Stimulated activated CD4-positive, alpha-beta T cell treated with anti-CD3 and anti-CD28 coated beads, TNF-alpha, amount 100 ng/mL, for 1 hour (primary cell): ENCODE measurements at places on chromosomes 5 and 9.

DNA sequence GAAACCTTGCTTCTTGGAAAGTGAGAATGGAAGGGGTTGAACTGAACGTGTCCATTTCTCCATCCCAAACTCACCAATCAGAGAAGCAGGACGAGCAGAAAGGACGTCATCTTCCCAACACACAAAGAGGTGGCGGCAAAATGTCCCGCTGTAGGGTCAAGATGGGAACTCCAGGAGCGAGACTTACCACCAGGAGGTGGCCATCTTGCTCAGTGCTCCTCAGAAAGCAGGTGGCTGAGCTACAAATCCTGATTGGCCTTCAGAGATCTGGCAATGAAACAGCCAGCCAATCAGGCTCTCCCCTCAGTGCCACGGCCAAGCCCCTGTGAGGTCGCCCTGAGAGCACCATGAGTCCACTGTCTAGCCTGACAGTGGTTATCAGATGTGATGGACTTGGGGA is 259.0 kb downstream of the NDUFS4 start:
- no peak for DNase-seq

GRCh38 chr5:116605310-116606070 is 30.9 kb upstream of the SEMA6A start:
- DNase-seq, result no peak

DNA sequence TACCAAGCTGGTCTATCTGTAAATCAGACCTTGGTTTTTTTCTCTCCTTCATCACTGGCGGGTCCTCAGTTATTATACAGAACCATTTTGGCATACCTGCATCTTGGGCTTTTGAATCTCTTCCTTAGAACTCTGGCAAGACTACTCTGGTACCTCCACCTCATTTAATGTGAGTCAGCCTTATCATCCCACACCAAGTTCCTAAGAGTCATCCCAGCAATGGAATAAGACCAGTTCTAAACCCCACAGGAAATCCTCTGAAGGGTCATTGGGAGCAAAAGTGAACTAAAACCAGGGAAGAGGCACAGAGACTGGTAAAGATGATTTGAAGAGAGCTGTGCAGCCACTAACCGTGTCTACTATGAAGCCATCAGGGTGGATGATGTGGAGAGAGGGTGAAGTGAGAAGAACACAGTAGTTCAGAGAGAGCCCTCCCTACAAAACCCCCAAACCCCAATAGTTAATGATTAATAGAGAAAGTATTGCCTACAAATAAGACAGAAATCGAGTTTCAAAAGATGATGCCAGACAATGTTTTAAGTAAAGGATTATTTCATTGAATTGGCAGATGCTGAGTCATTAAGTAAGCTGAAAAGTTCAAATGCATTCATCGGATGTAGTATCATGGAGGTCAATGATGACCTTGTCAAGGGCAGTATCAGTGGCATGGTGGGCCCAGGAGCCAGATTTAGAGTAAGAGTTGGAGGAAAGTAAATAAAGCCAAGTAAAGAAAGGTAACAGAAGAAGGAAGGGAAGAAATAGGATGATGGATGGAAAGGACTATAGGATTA is 85.4 kb downstream of the PCSK1 start:
- no peak for DNase-seq

DNA sequence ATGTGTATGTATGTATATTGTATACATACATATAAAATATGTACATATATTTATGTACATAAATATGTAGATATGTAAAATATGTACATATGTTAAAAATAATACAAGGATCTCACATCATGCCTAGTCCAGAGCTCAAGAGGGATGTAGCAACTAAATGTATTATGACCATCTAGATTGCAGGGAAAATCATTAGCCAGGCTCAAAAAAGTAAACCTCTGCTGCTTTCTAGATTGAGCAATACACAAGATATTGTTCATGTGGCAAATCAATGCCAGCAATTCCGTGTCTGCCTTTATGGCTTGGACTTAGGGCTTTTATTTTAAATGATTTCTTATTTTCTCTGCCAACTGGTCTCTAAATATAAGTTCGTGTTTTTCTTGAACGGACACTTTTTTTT is 65.2 kb downstream of the RAI14 start:
- DNase-seq, result no peak

DNA sequence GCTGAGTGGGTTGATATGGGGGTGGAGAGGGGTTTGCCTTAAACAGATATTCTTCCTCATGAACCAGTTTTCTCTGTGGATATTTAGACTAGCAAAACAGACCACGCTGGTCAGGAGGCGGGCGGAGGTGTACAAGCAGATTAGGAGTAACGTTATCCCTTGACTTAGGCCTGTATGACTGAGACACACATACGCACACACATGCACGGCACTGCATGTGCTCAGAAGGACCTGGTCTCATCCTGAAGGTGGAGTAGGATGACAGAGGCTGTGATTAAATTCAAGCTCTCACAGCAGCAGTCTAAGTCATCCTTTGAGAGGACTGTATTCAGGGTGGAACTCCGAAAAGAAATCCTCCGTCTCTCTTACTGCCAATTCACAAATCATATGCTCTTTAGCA is 209.7 kb downstream of the DIRAS2 start:
- no peak for DNase-seq

GRCh38 chr5:132426525-132427138 is 57.1 kb downstream of the SLC22A5 start:
- DNase-seq, result peak; percentile 12

DNA sequence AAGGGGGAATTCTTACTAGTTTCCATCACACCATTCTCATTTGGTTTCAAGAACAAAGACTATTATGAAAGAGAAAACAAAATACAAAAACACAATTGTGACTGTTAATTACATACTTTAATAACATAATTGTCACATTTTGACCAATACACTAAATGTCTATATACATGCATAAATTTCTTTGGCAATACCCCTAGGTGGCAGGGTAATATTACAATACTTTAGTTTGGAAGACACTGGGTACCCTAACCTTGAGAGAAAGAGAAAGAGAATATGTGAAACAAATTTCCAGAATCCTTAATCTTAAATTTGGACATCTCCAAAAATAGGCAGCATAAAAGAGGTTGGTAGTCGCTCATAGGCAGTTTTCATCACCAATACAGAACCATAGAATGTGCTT is 619.6 kb upstream of the ADAMTS16 start:
- no peak for DNase-seq

- no peak for DNase-seq
Measured at GRCh38 chr5:75885849-75886596, 168.8 kb upstream of the POC5 start.

GRCh38 chr9:107948086-107948485 is 458.5 kb upstream of the KLF4 start:
- no peak for DNase-seq

DNA sequence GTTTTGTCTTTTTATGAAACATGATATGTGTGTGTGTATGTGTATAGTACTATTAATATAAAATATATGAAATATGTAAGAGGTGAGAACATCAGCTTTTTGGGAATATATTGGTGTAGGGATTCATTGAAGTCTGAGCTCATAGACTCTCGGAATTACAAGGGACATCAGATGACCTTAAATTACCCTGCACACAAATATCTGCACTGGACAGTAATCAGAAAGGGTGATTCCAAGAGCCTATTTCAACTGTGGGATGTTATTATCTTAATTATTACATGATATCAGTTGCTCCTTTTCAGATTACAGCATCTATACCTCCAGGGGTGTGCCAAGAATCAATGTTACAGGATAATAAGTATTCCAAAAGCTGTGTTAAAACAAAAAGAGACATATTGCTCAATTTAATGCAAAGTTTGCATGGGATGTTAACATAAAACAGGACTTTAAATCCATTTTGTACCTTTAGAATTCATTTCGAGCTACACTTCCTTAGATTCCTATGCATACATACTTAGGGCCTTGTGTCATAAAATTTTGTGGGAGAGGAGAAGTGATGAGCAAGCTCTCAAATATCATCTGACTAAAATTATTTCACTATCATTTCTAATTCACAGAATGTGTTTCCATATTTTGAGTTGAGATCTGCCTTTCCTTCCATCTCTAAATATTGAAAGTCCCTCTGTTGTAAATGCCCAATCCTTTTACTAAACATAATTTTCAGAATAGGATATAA is 365.2 kb downstream of the BRINP1 start:
- DNase-seq, result no peak

GRCh38 chr9:92140074-92140753 is 25.0 kb upstream of the SPTLC1 start:
- DNase-seq, result no peak

DNA sequence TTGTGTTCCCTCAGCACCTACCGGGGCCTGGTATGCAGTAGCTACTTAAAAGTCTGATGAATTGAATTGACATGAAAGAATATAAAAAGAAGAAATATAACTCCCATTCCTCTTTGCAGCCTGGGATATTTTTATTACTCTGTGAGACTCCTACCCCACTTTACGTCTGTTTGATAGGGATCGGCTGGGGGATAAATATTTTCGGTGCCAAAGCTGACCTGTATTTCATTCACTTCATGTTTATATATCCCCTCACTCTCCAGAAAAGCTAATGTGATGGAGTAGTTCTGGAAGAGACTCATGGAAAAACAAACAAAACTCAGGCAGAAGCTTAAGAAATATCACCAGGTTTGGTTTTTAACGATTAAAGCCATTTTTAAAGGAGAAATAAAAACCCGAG is 108.2 kb upstream of the TBC1D2 start:
- no peak for DNase-seq

GRCh38 chr9:129285979-129286772 is 108.1 kb upstream of the IER5L start:
- DNase-seq, result no peak

DNA sequence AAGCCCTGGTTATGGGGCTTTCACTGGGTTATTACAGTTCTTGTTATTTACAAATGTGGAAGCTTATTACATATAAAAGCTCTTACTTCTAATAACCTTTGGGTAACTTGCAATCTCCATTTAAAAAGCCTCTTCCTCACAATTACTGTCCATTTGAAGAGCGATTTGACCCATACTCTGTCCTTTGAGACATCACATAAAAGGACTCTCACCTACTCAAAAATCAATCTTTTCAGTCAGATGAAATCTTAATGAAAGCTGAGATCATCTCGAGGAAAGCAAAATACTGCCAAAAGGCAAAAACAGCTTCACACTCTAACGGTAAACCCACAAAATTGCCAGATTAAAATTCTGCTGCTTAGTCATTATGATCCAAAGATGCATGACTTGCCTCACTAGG is 29.8 kb downstream of the ELAVL2 start:
- DNase-seq, result no peak
